ENCODE measurements at places on chromosomes 12 and 14. TPM values are rescaled to one million over a fixed set of nuclear protein-coding genes. Genes with fewer than 3 reads are reported as not detected.
A peak's percentile ranks its signal among the peaks of the same experiment; 100 is the strongest.

DNA sequence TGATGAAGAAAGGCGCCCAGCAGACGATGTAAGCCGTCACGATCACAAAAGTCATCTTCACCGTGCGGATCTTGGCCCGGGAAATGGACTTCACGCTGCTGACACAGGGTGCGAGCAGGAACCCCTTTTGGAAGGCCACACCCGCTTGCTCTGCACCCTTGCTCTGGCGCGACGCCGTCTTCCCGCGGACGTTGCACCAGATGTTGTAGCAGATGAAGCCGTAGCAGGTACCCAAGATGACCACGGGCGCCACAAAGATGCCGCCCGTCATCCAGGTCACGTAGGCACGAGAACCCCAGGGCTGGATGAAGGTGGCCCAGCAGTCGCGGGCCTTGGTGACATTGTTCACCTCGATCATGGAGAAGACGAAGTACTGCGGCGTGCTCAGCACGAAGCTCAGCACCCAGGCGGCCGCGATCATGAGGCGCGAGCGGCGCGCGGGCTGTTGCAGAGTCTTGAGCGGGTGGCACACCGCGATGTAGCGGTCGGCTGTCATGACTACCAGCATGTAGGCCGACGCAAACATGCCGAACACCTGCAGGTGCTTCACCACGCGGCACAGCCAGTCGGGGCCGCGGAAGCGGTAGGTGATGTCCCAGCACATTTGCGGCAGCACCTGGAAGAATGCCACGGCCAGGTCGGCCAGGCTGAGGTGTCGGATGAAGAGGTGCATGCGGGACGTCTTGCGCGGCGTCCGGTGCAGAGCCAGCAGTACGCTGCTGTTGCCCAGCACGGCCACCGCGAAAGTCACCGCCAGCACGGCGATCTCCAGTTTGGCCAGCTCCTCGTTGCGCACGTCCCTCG lies 890 bp downstream of the AVPR1A start:
- DNase-seq, result no peak

- DNase-seq, result no peak
Measured at GRCh38 chr12:114744691-114745090, 60.7 kb upstream of the TBX3 start.

IL26 gene
- total RNA-seq, result not detected

GRCh38 chr12:103748002-103748401 lies 93.0 kb downstream of the NT5DC3 start:
- DNase-seq, result no peak

GRCh38 chr14:98513558-98513957 lies 758.4 kb downstream of the BCL11B start:
- DNase-seq, result no peak

NPAS3 gene
- total RNA-seq, result not detected

DNA sequence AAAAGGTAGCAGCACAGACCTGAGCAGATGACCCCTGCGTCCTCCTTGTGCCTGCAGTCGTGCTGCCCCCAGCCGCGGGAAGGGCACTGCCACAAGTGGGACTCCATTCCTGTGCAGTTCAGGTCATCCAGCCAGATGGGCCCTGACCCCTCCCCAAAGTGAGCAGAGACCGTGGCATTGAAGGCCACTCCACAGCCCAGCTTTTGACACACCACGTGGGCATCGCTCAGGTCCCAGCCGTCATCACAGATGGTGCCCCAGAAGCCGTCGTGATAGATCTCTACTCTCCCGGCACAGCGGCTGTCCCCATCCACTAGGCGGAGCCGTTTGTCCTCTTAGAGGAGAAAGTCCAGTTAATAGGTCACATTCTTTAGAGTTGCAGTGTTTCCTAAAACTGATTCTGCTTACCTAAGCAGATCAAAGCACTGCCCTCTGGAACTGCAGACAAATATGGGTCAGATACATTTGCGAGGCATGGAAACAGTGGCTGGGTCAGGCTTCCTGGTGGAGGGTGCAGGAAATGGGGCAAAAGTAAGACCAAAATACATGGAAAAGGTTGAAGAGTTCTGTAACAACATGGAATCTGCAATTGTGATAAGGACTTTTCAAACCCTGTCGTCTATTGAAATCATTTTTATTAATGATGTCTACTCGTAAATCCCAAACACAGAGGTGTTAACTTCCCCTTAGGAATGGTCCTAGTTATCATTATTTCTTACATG lies 69.4 kb downstream of the CD163L1 start:
- DNase-seq, result peak; percentile 61

DNA sequence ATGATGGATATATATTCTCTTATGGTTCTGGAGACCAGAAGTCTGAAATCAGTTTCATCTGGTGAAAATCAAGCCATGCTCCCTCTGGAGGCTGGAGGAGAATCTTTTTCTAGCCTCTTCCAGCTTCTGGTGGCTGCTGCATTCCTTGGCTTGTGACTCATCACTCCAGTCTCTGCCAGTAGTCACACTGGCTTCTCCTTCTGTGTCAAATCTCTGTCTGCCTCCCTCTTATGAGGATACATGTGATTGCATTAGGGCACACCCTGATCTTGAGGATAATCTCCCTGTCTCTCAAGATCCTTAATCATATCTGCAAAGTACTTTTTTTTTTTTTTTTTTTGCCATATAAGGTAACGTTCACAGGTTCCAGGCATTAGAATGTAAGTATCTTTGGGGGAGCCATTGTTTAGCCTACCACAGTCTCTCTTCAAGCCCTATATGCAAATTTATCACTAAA lies 17.7 kb downstream of the DNAL1 start:
- peak; percentile 92 for DNase-seq

GRCh38 chr12:23472329-23472971 lies 477.0 kb downstream of the SOX5 start:
- no peak for DNase-seq

DNA sequence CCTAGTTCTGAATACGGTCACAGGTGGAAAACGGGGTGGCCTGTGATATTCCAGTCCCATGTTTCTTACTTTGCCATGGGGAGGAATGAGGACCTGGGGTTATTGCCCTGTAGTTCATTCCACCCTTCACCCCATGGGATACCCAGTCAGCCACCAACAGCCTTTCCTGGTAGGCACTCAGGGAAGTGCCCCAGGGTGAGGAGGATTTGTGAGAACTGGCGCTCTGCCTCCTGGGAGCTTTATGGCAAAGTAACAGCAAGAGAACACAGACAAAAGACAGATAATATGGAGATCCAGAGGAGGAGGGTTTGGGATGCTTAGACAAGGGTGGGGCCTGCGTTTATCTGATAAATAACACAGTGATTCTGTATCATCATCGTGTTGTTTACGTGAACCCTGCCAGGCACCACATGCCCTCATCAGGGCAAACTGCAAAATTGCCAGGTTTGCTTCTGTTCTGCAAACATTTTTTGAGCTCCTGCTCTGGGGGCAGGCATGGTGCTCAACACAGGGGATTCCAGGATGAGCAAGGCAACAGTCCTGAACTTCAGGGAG lies 223.5 kb downstream of the SLC41A2 start:
- no peak for DNase-seq

DNA sequence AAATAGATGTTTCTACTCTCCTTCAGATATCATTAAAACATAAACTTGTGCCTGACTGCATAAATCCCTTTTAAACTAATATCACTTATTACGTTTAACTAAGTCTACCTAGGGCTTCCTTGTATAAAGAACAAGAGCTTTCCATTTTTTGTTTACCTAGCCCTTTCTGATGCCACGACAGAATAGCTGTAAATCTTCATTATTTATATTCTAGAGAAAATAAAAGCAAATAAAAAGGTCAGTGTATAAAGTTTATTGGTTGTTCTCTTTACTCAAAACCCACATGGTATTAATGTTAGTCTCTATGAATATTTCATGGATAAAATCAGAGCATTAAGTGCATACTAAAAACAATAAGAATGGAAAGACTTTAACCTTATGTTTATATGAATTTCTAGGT lies 269.1 kb downstream of the NAV3 start:
- no peak for DNase-seq

SLC17A8 gene
- total RNA-seq, result not detected

DAO gene
- total RNA-seq, result not detected

GRCh38 chr12:104416585-104416984 lies 40.2 kb upstream of the CHST11 start:
- DNase-seq, result no peak

GRCh38 chr14:32939254-32940065 lies 781 bp downstream of the NPAS3 start:
- DNase-seq, result peak; percentile 36

- DNase-seq, result no peak
Measured at GRCh38 chr12:123526542-123527080, 6.9 kb downstream of the RILPL1 start.

DNA sequence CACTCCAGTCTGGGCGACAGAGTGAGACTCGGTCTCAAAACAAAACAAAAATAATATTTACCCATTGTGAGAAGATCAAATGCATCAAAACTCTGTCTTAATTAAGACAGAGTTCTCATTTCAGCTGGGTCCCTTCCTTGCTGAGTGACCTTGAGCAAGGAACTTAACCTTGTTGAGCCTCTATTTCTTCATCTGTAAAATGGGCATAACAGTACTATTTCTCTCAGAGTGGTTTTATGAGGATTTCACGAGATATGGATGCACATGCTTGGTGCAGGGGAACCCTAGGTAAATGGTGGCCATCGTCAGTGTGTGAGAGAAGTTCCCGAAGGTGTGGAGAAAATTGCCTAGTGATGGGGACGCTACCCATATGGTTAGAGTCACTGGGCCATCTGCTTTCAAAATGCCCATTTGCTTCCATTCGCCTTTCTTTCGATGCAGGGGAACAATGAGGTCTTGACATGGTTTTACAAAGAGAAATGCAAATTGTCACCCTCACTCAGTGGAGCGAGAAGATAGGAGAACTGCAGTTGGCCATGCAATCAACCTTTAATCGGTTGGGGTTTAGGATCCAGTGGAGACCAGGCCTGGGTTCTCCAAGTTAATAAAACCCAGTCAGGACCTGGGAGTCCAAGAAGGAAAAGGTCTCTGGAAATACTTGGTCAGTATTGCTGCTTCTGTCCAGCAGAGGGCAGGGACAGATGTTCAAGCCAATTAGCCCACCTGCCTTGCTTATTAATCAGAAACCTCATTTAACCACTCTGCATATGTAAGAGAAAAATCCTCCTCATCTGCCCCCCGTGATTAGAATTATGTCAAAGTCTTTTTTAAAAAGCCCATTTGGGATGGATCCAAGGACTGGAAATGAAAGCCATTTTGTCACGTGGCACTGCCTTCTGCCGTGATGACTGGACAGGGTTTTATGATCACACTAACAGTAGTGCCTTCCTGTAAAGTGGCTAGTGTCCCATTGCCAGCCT lies 37.2 kb downstream of the CFAP251 start:
- no peak for DNase-seq

RDH5 gene
- total RNA-seq, result 3.0 TPM

ENDOU gene
- 0.37 TPM for total RNA-seq

FOXG1 gene
- total RNA-seq, result not detected

GRCh38 chr14:61381553-61381952 lies 60.2 kb downstream of the PRKCH start:
- no peak for DNase-seq

Data from NCI-H460 (cell line).